Cerebellar nuclear complex (tissue), 1 donor: ENCODE measurements at places on chromosomes 4 and X.

DNA sequence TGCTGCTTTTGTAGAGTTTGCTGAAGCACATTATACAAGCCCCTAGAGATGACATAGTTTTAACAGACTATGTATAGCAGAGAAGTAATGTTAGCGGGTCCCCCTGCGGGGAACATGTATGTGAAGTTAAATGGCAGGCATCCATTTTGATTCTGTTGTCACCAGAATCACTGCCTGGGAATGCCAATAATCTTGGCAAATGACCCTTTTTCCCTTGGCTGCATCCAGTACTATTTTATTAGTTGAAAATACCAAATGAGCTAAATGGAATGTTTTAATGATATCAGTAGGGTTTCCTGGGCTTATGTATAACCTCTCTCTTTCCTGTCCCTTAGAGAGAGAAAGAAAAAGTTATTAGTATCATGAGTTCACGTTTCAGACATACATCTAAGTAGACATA, 93.6 kb downstream of the LIMCH1 start:
- DNase-seq, result no peak

DNA sequence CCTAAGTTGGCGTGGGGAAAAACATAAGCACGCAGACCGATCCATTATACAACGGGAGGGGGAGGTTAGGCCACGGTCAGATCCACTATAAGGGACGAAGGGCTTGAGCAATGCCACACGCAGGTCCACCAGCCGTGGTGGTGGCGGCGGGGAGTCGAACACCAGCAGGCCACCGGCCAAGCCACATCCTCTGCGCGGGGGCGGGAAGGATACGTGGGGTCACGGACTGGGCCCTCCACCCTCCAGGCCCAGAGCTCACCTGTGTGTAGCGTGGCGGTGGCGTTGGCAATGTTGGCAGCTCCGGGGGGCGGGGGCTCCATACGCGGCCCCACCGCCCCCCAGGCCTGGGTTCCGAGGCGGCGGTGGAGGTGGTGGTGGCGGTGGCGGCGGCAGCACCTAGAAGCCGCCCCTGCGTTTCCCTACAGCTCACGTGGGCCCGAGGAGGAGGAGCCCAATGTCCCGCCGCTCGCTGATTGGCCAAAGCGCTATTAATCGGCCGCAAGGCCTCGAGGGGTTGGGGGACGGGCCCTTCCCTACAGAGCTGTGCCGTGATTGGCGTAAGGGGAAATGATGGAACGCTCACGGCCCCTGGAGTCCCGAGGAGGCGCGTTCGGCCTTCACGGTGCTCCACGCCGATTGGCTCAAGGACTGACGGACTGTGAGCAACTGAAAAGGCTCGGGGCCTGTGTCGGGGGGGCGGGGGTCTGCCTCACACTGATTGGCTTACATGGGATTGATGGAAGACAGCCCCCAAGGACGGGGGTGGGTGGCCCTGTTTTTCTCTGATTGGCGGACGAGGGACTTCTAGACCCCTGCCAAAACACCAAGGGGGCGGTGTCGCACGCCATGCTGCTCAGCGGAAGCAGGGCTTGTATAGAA, at the start of gene ELK1:
Gene ELK1, minus strand, starts transcription at position 400 of the 879 bp plus-strand sequence. CDS start 9,122 bp downstream, outside the sequence.
- peak; percentile 90 for DNase-seq

DNA sequence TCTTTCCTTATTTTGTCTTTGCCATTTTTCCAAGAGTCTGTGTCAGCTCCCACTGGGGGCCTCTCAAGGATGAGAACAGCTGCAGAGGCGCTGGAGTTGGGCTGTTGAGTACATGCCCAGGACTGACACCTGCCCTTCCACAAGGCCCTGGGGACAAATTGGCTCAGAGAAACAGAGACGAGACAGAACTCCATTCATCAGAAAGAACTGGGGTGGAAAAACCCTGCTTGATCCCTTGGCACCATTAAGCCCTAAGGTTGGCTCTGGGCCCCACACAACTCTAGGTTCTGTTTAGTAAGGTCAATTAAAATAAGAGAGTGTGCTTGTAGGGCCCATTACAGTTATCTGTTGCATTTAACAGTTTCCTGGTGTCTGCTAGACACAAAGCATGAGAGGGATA, 63.6 kb downstream of the DCX start:
- DNase-seq, result no peak

GRCh38 chrX:100289066-100289558, 121.0 kb downstream of the PCDH19 start:
- DNase-seq, result no peak

DNA sequence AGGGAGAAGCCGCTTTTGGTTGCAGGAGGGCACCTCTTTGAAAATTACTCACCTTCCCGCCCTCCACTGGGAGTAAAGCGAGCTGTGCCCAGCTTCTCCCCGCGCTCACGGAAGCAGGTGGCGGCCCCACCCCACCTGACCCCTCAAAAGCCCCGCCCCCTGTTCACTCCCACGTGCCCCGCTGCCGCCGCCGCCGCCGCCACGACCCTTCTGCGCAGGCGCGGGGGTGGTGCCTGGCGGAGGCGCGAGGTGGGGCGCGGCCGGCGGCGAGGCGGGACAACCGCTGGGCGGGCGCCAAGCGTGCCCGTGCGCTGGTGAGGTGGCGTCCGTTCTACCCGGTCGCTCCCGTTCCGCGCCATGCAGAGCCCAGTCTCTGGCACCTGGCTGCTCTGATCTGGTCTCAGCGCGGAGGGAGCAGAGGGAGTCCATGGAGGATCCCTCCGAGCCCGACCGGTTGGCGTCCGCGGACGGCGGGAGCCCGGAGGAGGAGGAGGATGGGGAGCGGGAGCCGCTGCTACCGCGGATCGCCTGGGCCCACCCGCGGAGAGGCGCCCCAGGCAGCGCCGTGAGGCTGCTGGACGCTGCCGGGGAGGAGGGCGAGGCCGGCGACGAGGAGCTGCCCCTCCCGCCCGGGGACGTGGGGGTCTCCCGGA, at the start of gene PI4K2B:
Gene PI4K2B, plus strand, starts transcription at position 297 of the 653 bp plus-strand sequence. Its CDS starts 131 bp downstream, at position 428.
- no peak for DNase-seq

DNA sequence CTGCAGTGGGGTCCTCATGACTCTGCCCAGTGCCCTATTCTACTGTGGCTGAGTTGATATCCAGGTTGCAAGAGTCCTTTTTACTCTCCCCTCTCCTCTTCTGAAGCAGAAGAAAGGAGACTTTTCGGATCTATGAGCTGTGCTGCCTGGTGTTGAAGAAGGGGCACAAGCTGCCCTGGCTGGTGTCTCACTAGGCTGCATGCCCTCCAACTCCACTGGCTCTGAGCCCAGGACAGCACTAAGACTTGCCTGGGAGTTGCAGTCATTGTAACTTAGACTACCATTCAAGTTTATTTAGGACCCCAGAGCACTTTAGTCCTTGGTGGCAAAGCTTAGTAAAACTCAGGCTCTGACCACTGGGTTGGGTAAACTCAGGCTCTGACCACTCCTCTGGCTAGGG, 89.4 kb downstream of the GABRB1 start:
- DNase-seq, result no peak

DNA sequence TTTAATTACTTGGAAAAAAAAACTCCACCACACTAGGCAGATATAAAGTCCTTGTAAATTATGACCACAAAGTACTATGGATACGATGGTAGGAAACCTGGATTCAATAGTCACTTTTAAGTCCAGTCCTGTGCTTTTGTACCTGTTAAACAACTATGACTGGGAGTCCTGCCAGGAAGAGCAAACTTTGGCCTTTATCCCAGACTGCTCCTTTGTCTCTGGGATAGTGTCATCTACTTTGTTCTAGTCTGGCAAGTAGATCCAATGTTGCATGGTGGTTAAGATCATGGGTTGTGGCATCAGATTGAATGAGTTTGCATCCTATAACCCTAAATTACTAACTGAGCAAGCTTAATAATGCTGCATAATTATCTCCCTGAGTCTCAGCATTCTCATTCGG, 175.3 kb upstream of the FGF13 start:
- DNase-seq, result no peak

DNA sequence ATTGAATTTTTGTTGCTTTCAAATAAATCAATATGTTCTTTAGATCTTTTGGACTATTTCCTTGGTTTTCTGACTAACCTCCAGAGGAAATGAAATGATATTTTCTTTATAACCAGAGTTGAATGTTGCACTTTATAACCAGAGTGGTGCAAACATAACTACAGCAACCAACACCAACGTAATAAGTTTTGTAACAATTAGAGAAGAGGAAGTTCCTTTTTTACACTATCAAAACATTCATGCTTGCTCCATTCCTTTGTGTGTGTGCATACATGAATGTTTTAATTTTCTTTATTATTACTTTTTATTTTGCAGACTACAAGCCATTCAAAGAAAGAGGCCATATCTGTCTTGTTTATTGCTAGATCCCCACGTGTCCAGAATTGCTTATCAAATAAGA, 193.0 kb upstream of the PPP3CA start:
- no peak for DNase-seq

- DNase-seq, result no peak
Measured at GRCh38 chr4:182684796-182685195, 232.4 kb downstream of the DCTD start.

- no peak for DNase-seq
Measured at GRCh38 chr4:122712782-122713181, 19.7 kb upstream of the BBS12 start.

GRCh38 chr4:149645790-149646189, 169.9 kb downstream of the IQCM start:
- DNase-seq, result no peak

DNA sequence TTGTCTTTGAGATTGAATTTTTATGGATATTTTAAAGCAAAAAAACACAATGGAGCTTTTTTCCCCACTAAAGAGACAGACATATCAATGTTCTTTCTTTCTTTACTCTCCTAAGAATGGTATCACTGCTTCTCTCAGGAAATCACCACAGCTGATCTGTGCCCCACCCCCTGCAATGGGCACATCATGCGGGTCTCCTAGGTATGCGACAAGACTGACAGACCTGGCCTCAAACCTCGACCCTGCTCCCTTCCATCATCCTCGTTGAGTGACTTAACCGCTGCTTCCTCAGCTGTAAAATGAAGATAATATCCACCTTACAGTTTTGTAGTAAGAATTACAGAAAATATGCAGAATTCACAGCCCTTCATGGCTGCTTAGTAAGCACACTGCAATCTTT, 58.3 kb downstream of the LEF1 start:
- DNase-seq, result no peak

DNA sequence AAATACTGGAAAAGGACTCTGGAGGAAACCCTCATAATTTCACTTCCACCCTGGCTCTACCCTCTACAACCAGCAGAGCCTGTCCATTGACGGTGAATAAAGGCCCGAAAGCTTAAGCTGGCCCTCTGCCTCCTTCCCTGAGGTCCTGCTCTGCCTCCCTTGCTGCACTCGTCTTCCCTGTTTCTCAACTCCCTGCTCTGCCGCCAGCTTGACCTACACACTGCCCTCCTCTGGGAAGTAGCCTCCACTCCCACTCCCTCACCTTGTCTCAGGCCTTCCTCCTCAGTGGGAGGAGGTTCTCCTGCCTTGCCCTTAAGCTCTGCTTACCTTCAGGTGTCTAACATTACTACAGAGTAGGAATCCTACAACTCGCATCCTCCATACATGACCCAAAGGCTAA, 608.6 kb upstream of the NR3C2 start:
- DNase-seq, result no peak

- no peak for DNase-seq
Measured at GRCh38 chr4:15021311-15021710, 19.0 kb downstream of the CPEB2 start.

DNA sequence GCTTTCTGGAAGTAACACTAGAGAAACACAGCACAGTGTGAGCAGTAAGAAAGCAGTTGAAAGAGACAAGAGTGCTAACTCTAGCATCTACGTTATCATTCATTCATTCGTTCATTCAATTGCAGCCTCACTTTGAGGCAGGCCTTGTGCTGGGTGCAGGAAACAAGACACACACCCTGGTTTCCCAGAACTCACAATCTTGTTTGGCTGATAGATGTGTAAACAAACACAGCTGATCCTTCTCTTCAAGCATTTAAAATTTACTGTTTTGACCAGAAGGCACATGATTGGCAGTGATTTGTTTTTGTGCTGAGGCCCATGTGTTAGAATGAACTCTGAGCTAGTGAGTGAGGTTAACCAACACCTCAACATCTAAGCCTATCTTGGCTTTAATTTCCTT, 20.4 kb upstream of the TBC1D9 start:
- no peak for DNase-seq

- no peak for DNase-seq
Measured at GRCh38 chr4:112083587-112084347, 61.5 kb upstream of the FAM241A start.

- DNase-seq, result peak; percentile 80
Measured at GRCh38 chr4:7894677-7895181, 44.9 kb downstream of the AFAP1 start.

GRCh38 chr4:102525097-102525496, 23.9 kb downstream of the NFKB1 start:
- DNase-seq, result no peak

- no peak for DNase-seq
Measured at GRCh38 chr4:40750461-40751258, 905 bp downstream of the NSUN7 start.

- DNase-seq, result no peak
Measured at GRCh38 chrX:53186351-53186750, 38.7 kb downstream of the KDM5C start.

DNA sequence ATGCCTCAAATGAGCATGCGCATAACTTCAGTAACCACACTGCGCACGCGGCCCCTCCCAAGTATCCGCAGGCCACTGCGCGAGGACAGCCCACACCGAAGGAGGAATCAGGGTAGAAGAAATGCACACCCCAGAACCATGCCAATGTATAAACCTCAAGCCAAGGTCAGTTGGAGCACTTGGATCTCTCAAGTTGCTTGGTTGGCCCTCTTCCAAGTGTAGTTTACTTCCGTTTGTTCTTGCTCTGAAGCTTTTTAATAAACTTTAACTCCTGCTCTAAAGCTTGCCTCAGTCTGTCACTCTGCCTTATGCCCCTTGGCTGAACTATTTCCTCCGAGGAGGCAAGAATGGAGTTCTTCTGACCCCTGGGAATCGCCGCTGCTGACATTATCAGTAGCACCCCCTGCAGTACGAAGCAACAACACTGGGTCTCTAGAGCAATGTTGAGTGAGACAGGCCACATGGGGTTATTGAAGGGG, 22.0 kb upstream of the SPINK2 start:
- no peak for DNase-seq

DNA sequence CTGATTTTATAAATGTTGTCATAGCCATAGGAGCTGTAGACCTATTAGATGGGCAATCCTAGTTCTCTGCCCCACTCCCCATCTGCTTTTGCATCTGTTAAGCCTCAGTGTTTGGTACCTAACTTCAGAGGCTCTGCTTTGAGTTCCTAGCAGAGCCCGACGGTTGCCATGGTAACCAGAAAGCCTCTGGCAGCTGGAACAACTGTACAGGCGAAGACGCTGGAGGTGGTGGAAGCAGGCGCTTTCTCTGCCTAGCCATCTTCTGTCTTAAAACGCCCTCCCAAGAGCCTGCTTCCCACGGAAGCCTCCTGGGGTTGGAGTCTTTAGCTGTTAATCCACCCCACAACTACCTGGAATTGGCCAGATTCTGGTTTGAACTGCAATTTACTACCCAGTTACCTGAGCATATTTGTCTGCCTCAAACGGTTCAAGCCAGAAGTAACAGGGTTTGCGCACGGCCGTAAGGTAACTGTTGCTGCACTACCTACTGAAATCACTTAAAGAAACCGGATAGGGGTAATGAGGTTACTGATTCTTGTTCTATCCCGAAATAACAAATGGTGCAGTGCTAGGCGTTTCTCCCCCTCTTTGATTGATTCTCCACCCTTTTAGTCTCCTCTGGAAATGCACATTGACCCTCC, 1.0 kb upstream of the GABRG1 start:
- no peak for DNase-seq

- DNase-seq, result no peak
Measured at GRCh38 chr4:88320224-88320779, 35.9 kb upstream of the PPM1K start.

GRCh38 chrX:130091980-130092522, 18.2 kb downstream of the ELF4 start:
- DNase-seq, result no peak
